SHP77 (cell line): ENCODE measurements at places on chromosomes 2 and 18.

DNA sequence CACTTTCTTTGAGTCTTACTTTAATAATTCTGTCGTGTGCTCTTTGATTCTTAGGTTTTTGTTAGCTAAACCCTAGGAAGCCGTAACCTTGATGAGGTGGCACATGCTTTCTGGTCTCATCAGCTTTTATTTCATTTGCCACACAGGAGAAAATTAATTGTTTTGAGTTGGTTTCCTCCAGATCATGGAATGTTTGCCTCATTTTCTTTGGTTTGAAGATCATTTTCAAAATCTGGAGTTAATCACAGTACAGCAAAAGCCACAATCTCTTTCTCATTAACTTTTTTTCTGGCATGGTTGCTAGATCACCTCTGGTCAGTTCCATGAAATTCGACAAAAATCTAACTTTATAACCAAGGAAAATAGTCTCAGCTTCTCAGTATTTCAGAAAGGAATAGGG lies 182.9 kb downstream of the MYO1B start:
- DNase-seq: no peak

GRCh38 chr2:124426625-124427024 lies 401.5 kb downstream of the CNTNAP5 start:
- no peak for DNase-seq

- no peak for DNase-seq
Measured at GRCh38 chr2:199875400-199875799, 24.4 kb upstream of the FTCDNL1 start.

GRCh38 chr2:207048416-207048815 lies 109.1 kb downstream of the CPO start:
- DNase-seq: no peak
